ENCODE measurements at places on chromosomes 12 and 14. TPM values are rescaled to one million over a fixed set of nuclear protein-coding genes. Genes with fewer than 3 reads are reported as not detected.

The SLC6A12 gene
- total RNA-seq = not detected

The FGF23 gene
- total RNA-seq = not detected

The OR4K17 gene
- total RNA-seq = not detected

The C14orf93 gene
- 8.9 TPM for total RNA-seq

The CLEC2A gene
- not detected for total RNA-seq
